ENCODE measurements at places on chromosomes 2 and 18.

DNA sequence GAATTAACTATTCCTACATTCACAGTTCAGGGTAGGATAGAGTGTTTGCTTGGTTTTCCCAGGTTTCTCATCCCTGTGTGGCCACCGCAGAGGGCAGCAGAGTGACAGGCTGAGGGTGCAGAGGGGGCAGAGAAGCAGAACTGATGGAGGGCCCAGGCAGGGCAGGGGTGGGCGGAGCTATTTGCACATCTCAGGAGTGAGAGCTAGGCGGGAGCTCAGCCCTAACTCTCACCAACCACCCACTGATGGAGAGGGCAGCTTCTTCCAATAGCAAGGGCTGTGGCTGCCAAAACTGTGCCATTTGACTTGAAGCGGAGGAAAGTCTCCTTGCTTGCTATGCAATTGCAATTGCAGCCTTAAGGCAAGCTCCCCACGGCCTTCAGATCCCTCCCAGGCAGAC lies 12.0 kb upstream of the DARS1 start:
- peak; percentile 90 for DNase-seq

DNA sequence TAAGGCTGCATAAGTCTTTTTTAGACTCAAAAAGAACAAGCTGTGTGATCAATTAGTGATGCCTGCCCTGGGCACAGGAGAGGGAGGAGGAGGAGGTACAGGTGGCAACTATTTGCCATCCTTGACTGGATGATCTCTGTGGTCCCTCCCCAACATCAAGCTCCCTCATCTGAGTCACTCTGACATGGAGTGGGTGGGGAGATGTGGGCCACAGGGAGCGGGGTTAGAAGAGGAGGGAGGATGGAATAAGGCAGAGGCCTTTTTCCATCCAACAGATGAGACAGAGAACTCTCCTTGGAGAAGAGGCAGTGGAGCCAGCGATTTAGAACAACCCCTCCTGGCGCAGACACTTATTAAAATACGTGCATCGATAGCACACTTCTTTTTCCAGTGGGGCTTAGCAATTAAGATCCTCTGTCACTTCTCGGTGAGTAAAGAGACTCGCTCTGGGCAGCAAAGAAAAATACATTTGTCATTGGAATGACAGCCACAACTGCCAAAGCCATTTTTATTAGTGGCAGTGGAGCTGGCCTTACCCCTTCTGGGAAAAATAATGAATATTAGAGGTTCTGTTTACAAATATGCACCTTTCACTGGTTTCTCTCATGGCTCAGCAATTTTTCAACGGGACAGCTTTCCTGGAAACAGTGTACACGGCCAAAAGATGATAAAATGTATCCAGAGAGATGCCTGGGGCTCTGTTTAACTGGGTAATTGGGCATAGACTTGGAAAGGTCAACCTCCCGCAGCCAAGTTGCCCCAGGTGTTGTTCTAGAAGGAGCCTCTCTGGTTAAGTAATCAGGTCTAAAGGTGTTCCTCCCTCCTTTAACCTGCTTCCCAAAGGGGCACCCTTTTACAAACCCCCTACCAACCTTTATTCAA lies 238.4 kb upstream of the CXCR4 start:
- DNase-seq, result no peak

DNA sequence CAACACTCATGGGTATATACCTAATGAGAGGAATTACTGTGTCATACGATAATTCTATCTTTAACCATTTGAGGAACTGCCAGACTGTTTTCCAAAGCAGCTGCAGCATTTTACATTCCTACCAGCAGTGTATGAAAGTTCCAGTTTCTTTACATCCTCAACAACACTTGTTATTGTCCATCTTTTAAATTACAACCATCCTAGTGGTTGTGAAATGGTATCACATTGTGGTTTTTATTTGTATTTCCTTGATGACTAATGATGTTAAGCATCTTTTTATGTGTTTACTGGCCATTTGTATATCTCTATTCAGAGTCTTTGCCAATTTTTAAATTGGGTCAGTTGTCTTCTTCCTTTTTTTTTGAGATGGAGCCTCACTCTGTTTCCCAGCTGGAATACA lies 4.0 kb upstream of the CKAP2L start:
- no peak for DNase-seq

DNA sequence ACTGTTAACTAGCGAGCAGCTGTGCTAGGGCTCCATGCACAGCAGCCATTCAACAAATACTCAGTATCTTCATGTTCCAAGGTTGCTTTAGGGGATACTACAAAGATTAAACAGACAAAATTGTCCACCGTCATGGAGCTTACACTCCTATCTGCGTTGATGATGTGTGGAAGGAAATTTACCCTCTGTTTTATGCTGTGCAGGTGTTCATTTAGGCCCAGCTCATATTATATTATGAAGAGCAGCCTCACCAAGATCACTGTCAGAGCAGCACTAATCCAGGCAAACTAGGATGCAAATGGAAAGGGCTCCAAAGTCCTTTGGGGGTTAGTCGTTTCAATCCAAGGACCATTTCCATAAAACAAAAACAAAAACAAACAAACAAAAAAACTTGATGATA lies 13.4 kb upstream of the WIPF1 start:
- DNase-seq, result no peak

Data from mesendoderm (in vitro differentiated cells).